Dermis lymphatic vessel endothelial cell (primary cell): ENCODE measurements at places on chromosomes 1 and 21. TPM values are rescaled to one million over a fixed set of nuclear protein-coding genes. Genes with fewer than 3 reads are reported as not detected.

HS2ST1 gene
- total RNA-seq = 21.4 and 23.0 TPM in 2 replicates

GOLT1A gene
- not detected in 2 replicates for total RNA-seq

BMP8B gene
- total RNA-seq = under 0.01 and 0.22 TPM in 2 replicates

C1orf87 gene
- not detected in 2 replicates for total RNA-seq

C1orf141 gene
- total RNA-seq = not detected in 2 replicates

CLCC1 gene
- total RNA-seq = 24.1 and 27.6 TPM in 2 replicates

SERPINC1 gene
- total RNA-seq = 0.22 TPM in 1 of 2 replicates, not detected in the other

CFHR5 gene
- not detected in 2 replicates for total RNA-seq

CRP gene
- total RNA-seq = not detected in 2 replicates

CDC7 gene
- 2.0 and 2.1 TPM in 2 replicates for total RNA-seq

CFHR1 gene
- total RNA-seq = not detected in 2 replicates

CBR3 gene
- 0.69 and 0.76 TPM in 2 replicates for total RNA-seq

RPF1 gene
- 19.7 and 27.2 TPM in 2 replicates for total RNA-seq
